Stimulated activated CD8-positive, alpha-beta memory T cell treated with anti-CD3 and anti-CD28 coated beads, Interleukin-7, amount 100 ng/mL, for 1 hour (primary cell): ENCODE measurements at places on chromosomes 6 and 20.

DNA sequence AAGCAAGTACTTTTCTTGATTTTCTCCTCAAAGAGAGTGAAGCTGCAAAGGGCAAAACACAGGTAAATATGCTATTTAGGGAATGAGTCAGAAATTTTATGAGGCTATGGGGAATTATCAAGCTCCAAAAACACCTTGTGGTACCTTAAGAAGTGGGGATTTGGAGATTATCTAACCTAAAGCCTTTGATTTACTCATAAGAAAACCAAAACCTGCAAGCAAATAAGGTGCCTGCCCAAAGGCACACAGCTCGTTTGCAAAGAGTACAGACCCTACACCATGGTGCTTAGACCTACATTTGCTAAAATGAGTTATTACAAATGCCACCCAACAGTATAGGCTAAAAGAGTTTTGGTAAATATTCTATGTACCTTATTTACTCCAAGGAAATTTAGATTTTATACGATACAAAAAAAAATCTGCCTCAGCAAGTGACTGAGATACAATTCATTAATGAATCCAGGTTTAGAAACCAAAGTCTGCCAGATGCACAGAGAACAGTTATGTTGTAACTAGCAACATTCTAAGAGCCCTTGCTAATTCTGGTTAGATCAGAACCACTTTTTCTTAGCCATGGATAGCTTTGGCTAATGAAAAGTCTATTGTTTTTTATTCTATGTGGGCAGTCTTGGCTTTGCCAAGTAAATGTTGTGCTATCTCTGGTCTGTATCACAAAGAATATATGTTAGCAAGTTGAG, 101.5 kb downstream of the KHDC1L start:
- no peak for DNase-seq

- no peak for DNase-seq
Measured at GRCh38 chr6:108309844-108310243, 15.0 kb downstream of the AFG1L start.

DNA sequence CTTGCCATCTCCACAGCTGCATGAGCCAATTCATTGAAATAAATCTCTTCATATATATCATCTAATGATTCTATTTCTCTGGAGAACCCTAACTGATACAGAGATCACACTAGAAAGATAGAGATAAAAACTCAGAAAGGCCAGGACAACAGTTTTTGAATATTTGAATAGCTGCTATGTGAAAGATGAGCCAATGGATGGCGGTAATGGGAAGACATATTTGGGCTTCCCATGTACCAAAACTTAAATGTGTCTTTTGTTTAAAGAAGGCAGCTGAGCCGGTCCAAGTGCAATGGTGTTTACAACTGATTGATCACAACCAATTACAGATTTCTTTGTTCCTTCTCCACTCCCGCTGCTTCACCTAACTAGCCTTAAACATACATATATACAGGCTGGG, 35.1 kb downstream of the SGK1 start:
- no peak for DNase-seq

DNA sequence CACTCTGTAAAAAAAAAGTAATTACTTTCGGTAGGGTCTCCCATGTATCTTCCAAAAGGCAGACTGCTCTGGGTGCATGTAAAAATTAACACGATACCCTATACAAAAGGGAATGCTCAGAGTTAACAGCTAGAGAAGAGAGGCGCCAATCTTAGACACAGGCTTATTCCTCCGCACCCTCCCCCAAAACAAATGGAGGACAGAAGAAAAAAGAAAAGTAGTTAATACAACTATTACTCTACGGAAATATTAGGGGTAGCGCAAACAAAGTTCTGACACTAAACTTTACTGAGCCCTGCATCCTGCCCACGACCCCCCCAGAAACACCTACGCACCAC, 331 bp upstream of the UFL1 start:
- DNase-seq, result no peak

- DNase-seq, result no peak
Measured at GRCh38 chr6:162344646-162345010, 382.9 kb downstream of the PRKN start.

DNA sequence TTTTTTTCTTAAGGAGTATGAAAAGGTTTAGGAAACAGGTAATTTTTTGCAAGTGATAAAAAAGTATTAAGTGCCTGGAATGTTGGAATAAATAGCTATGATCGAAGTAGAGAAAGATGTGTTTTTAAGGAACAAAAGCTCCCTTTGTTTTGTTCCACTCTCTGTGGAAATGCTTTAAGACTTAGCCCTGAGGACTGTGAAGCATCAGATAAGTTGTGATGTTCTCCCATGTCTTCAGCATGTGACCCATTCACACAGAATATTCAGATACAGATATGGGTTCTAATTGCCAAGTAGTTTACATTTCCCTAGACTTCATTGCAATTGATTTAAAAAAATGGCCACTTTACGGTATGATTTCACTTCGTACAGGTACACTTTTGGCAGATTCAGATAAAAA, 80.6 kb downstream of the KCNQ5 start:
- DNase-seq, result no peak

DNA sequence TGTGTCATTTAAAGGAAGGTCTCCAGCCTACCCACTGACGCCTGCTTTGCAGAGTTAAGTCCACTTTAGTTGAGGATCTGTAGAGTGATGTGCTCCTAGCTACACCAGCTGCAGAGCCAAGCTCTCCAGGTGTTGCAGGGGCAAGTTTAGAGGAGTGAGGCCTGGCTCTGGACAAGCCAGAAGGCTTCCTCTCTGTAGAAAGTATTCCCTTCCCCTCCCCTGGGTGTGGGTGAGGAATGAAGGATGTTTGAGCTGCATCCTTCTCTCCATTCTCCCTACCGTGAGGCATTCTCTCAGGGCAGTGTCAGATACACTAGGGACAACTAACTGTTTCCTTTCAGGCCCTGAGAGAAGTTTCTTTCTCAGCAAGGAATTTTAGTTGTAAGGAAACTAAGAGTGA, 66.5 kb downstream of the ELOVL5 start:
- no peak for DNase-seq

DNA sequence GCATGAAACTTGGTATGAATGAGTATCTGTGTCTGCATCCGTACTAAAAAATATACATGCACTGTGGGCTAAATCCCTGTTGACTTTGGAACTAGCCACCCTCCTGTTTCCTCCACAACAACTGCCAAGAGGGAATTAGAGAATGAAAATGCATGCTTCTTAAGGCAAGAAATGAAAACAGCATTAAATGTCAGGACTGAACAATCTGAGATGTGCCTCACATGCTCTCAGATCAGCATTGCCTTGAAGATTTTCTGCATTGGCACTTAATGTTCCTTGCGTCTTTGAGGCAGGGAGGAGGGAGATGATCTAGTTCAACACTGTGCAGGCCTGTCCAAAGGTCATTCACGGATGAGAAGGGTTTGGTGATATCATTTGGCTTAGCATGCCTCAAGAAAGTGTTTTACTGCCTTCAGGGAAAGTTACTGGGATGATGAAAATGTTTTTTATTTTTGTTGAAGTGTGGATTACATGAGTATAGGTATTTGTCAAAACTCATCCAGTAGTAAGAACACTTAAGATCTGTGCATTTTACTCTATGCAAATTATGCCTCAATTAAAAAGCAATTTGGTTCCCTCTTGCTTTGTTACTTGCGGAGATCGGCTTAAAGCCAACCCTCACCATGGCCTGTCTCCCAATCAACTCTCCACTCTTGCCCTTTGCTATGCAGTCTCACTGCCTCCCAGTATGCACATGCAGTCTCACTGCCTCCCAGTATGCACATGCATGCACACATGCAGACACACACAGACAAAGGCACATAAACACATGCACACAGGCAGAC, 47.5 kb upstream of the RIN2 start:
- DNase-seq, result no peak

DNA sequence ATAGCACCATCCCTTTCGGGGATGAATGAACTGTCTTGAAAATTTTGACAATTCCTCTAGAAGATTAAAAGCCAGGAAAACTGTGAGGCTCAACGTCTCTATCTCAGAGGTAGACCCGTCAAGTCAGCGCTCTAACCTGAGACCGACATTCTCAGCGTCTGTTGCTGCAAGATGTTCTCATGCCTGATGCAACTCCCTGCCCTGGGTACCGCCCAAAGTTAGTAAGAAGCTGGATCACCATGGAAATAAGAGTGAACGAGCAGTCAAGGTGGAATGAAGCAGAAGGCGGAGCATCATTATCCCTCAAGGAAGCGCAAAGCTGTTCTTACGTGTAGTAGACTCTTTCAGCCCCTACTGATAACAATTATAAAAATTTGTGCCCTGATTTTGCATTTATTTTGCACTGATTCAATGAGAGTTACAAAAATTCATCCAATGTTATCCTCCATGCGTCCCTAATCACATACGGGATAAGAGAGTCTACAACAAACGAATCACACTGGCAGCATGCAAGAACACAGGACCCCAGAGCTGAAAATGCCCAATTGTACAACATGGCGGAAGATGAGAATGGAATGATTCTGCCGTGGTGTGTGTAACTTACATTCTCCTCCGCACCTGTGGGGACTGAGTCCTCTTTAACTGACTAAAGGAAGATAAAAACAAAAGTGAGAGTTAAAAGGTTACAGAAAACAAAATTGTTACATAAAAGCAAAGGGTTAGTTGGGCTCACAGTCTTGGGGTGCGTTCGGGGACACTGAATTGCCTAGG, 95.4 kb downstream of the BCAS1 start:
- DNase-seq, result no peak

DNA sequence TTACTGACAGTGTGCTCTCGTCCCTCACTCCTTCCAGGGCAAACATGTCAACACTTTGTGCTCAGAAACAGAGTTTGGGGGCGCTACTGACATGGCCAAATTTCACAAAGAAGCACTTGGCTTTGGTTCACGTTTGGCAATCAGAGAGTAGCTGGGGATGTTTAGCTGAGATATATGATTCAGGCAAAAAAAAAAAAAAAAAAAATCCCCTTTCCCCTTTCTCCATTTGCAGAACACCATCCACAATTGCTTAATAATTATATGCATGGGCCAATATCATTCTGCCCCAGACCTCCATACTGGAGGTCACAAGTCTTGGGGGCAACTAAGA, 128.4 kb upstream of the ADGRF1 start:
- no peak for DNase-seq

DNA sequence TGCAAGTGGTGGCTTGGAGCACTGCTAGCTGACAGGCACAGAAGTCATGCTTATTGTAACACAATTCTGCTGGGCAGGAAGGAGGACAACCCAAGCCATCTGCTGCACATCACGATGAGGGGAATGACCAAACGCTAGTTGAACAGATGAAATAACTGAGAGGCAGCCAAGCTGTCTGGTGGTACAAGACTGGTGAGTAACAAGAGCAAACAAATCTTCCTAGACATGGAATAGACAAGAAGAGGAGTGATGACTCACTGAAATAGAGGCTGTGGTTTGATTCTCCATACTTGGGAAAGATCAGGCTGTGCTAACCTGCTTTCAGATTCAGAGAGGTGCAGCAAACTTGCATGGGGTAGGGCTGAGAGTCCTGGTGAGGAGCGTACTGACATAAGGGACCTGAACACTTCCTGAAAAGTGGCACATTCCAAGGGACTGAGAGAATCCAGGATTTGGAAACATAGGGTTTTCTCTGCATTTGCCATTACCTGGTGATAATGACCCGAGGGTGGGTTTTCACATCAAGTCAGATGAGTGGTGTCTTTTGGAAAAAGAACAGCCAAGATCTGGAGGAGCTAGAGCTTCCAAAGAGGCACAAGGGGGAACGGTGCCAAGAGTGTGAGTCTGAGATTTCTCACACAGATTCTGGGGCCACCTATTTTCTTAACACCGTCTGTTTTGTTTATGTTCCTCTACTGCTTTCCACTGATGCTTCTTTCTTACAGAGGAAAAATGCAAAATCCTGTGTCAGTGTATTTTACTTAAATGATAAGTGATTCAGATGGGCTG, 60.0 kb downstream of the PRL start:
- DNase-seq, result no peak

DNA sequence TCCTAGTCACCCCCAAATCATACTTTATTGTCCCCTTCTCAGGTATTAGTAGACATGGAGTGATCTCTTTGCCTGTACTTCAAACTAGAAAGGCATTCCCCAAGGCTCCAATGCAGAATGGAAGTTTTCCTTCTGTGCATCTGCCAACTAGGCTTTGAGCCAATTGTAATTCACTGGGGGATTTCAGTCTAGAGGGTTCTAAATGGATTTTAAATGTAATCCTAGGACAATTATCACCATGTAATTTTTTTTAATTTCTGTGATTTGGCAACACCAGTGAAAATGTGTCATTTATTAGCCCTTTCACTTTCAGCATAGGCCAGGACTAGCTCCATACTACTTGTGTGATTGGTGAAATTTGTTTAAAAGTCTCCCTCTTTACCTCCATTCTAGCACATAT, 557.6 kb upstream of the MARCKS start:
- no peak for DNase-seq

- DNase-seq, result no peak
Measured at GRCh38 chr6:11231564-11232192, 790 bp downstream of the NEDD9 start.

DNA sequence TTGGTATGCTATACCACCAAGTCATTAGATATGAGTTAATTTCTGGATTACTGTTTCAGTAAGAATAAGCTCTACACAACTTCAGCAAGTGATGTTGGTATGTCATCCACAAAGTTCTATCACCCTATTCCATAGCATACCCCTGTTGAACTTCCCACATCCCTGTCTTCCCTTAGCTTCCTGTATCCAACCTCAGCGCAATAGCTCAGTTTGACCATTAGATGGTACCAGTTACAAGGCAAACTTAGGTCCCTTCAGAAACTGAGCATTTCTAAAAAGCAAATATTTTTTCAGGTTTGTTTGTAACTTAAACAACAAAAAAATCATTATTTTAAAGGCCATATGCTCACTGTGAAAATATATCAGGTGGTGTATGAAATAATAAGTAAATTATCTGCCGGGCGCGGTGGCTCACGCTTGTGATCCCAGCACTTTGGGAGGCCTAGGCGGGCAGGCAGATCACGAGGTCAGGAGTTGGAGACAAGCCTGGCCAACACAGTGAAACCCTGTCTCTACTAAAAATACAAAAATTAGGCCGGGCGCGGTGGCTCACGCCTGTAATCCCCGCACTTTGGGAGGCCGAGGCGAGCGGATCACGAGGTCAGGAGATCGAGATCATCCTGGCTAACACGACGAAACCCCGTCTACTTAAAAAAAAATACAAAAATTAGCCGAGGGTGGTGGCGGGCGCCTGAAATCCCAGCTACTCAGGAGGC, 8.8 kb upstream of the MOG start:
- DNase-seq, result no peak

- DNase-seq, result no peak
Measured at GRCh38 chr20:41261790-41262717, 55.5 kb downstream of the ZHX3 start.

DNA sequence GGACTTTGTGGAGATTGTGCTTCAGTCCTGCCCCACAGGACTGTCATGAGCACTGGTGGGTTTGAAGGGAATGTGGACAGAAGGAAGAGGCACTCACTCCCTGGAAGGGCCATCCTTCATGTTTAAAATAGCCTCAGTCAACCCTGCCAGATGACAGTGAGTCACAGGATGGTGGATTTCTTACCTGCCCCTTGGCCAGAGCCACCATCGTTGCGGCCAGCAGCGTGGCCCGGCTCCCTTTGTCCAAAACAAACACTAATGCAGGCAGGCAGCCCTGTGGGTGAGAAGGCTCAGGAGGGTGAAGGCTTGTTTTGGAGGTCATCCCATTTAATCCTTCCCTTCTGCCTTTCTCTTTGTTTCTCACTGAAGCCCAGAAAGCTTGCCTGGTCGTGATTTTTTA, 422.7 kb downstream of the CD83 start:
- DNase-seq, result no peak
